ENCODE measurements at places on chromosomes 5 and 9.

GRCh38 chr5:6902597-6902996 lies 189.4 kb downstream of the TENT4A start:
- no peak for DNase-seq

DNA sequence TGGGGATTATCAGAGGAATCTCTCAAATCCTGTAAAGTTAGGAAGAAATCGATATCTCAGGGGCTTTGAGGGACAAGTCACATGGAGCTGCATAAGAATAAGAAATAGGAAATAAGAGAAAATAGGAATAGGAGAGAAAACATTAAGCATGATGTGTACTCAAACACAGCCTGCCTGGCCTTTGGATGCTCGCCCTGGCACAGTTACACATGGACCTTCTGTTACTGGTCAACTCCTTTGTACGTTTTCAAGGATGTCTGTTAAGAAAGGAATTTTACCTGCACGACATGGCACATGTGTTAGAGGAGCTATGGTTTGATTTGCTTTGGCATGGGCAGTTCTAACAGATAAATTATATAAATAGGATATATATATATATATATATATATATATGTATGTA lies 321.2 kb downstream of the CDH12 start:
- no peak for DNase-seq

- DNase-seq, result no peak
These were observed at the start of gene RNF208 for GRCh38 chr9:137222190-137223077. RNF208 (minus strand) TSS chr9:137222240; CDS start chr9:137221212, 1,028 bp downstream.

DNA sequence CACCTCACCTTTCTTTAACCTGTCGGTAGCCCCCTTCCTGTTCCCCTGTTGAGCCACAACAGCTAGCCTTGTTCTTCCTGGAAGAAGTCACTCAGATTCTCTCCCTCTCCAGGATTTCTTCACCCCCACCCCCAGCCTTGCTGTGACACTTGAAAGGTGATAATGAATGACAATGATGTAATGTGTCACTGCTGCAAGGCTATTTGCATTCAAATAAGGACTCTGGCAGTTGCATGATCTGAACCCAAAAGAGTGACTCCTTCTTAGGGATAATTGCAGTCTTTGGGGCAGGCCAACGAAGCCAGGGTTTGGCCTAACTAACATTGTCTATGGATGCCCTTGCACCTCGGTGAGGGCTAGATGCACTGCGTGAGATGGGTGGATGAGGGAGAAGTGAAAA lies 154.4 kb upstream of the CLINT1 start:
- DNase-seq, result no peak

All from activated CD4-positive, CD25-positive, alpha-beta regulatory T cell (primary cell).